ENCODE measurements at places on chromosomes 13 and 19. TPM values are rescaled to one million over a fixed set of nuclear protein-coding genes. Genes with fewer than 3 reads are reported as not detected.

Gene GFY
- total RNA-seq = not detected

Gene ABCA7
- total RNA-seq = 3.3 TPM

Gene PCSK4
- 2.9 TPM for total RNA-seq

Gene PPM1N
- total RNA-seq = 1.2 TPM

Gene ZNF135
- 3.5 TPM for total RNA-seq

Gene CABP5
- not detected for total RNA-seq

Gene SCGB2B2
- not detected for total RNA-seq

Gene ZNF729
- total RNA-seq = not detected

Gene SLAIN1
- 0.91 TPM for total RNA-seq

Gene PSG3
- total RNA-seq = not detected

Gene ADAT3
- 11.7 TPM for total RNA-seq

Gene A1BG
- 69.1 TPM for total RNA-seq

Gene CIRBP
- 239 TPM for total RNA-seq

Gene PRX
- 2.9 TPM for total RNA-seq

Gene TEX26
- not detected for total RNA-seq

Gene ZNF98
- total RNA-seq = not detected

Gene ANKLE1
- total RNA-seq = 0.96 TPM

Gene GCDH
- 22.6 TPM for total RNA-seq

Gene PLK5
- not detected for total RNA-seq

Gene OR10H1
- not detected for total RNA-seq

Gene MBD3L2
- total RNA-seq = not detected

Gene SIGLEC11
- not detected for total RNA-seq

Gene RUVBL2
- 241 TPM for total RNA-seq

Gene ERVV-1
- total RNA-seq = not detected

Gene ZNF433
- total RNA-seq = 4.7 TPM

Gene RGL3
- total RNA-seq = under 0.01 TPM

Gene ZNF541
- total RNA-seq = under 0.01 TPM

Gene PLEKHG2
- total RNA-seq = 34.3 TPM

Gene CEACAM4
- not detected for total RNA-seq

Gene IGSF23
- total RNA-seq = not detected

Gene FGF22
- total RNA-seq = not detected

Gene LYPD3
- total RNA-seq = 0.65 TPM

Gene RASGRP4
- not detected for total RNA-seq

Gene PCDH20
- 11.4 TPM for total RNA-seq

Gene LGALS7
- total RNA-seq = not detected

Gene SMIM44
- not detected for total RNA-seq

Gene TTC9B
- not detected for total RNA-seq

Gene ADGRE2
- 5.2 TPM for total RNA-seq

Gene KIR3DL1
- total RNA-seq = not detected

Gene MCF2L
- total RNA-seq = 0.80 TPM

Gene POMP
- total RNA-seq = 160 TPM

Gene PDX1
- not detected for total RNA-seq

Gene PAK4
- 13.6 TPM for total RNA-seq

Gene CDC42EP5
- total RNA-seq = 56.0 TPM

Gene PPP2R1A
- 295 TPM for total RNA-seq

Gene FBXO17
- total RNA-seq = 24.3 TPM

Gene CBY2
- not detected for total RNA-seq

Gene ZNF540
- total RNA-seq = 0.40 TPM

Gene CASP14
- total RNA-seq = not detected

Gene ZNF420
- 4.5 TPM for total RNA-seq

Gene ARHGEF1
- total RNA-seq = 79.3 TPM

Gene ANGPTL8
- total RNA-seq = not detected

Gene VSTM1
- total RNA-seq = not detected

Gene DCLK1
- total RNA-seq = 4.1 TPM

Gene SERP2
- total RNA-seq = 9.3 TPM

Gene NEK5
- not detected for total RNA-seq

Gene TUBA3C
- not detected for total RNA-seq

Gene CKM
- total RNA-seq = 6.0 TPM

Gene DENND1C
- not detected for total RNA-seq
